ENCODE measurements at places on chromosomes 12 and 14. TPM values are rescaled to one million over a fixed set of nuclear protein-coding genes. Genes with fewer than 3 reads are reported as not detected.

The AKAP3 gene
- 1.3 TPM for total RNA-seq

The SLC17A8 gene
- under 0.01 TPM for total RNA-seq

The FLRT2 gene
- 100 TPM for total RNA-seq

The GLT1D1 gene
- total RNA-seq, result not detected

The KLRB1 gene
- total RNA-seq, result not detected

The JPH4 gene
- total RNA-seq, result not detected

The TAS2R20 gene
- 2.4 TPM for total RNA-seq

The KCNC2 gene
- not detected for total RNA-seq

The RNASE2 gene
- total RNA-seq, result not detected

The RPS6KA5 gene
- total RNA-seq, result 8.8 TPM

The PRH2 gene
- not detected for total RNA-seq

The WNT1 gene
- not detected for total RNA-seq

The KRT1 gene
- not detected for total RNA-seq

The SVOP gene
- total RNA-seq, result not detected

The ESPL1 gene
- total RNA-seq, result 1.3 TPM

The PTPRR gene
- total RNA-seq, result 0.09 TPM

The ITGB7 gene
- under 0.01 TPM for total RNA-seq

The KRT6B gene
- total RNA-seq, result not detected

The GALNT16 gene
- total RNA-seq, result not detected

The KRT85 gene
- total RNA-seq, result not detected

The SIX6 gene
- not detected for total RNA-seq

The ACACB gene
- total RNA-seq, result 3.1 TPM

The PIK3C2G gene
- total RNA-seq, result 0.52 TPM

The DBX2 gene
- total RNA-seq, result not detected

The PXMP2 gene
- 35.2 TPM for total RNA-seq

The IFI27 gene
- 2.2 TPM for total RNA-seq

All from dermis lymphatic vessel endothelial cell (primary cell).